ENCODE measurements at places on chromosomes 1 and 21.
A peak's percentile ranks its signal among the peaks of the same experiment; 100 is the strongest.

- DNase-seq, result no peak
Observed at GRCh38 chr1:245688536-245689453, 534.0 kb downstream of the KIF26B start.

DNA sequence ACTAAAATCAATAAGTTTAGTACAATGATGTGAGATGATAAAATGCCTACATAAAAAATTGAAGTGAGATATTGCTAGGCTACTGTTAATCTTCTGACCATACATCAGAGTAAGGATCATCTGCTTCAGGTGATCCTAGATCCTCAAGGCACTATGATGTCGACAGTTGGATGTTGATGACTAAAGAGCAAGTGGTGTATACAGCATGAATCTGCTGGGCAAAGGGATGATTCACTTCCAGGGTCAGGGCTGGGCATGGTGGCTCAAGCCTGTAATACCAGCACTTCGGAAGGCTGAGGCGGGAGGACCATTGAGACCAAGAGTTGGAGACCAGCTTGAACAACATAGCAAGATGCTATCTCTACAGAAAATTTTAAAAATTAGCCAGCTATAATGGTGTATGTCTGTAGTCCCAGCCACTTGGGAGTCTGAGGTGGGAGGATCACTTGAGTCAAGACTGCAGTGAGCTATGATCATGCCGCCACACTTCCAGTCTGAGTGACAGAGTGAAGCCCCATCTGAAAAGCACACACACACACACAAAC is 24.6 kb downstream of the NUF2 start:
- no peak for DNase-seq

DNA sequence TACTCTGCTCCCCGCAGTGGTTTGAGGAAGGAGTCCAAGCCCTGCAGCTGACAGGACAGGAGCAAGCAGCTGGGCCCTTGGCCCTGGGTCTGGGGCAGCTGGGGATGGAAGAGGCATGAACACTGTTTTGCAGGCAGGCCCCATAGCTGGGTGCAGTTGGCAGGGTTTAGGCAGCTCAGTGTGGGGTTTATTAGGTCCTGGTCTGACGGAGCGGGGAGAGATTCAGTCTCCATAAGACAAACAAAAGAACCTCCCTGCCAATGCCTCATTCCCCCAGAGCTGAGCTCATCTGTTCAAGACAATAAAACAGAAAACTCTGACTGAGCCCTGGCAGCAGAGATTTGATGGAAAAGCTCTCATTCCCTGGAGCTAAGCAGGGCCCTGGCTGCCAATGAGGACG is 37.3 kb downstream of the OLFML2B start:
- no peak for DNase-seq

DNA sequence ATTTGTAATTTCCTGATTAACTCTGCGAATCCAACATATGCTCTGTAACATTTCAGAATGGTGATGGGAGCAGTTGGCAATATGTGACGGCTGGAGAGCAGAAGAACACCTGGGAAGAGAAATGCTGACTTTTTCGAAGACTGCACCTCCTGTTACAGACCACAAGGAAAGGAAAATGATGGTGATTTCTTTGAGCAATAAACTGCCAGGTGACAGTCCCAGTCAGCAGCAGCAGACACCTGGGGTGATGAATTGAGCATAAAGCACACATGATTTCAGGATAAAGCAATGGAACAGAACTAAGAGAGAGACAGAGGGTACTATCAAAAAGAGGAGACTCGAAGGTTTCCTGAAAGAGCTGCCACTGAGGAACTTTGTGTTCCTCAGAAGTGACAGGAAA is 528.6 kb downstream of the NEGR1 start:
- DNase-seq, result no peak

GRCh38 chr1:13774121-13774520 is 74.1 kb downstream of the PRDM2 start:
- no peak for DNase-seq

DNA sequence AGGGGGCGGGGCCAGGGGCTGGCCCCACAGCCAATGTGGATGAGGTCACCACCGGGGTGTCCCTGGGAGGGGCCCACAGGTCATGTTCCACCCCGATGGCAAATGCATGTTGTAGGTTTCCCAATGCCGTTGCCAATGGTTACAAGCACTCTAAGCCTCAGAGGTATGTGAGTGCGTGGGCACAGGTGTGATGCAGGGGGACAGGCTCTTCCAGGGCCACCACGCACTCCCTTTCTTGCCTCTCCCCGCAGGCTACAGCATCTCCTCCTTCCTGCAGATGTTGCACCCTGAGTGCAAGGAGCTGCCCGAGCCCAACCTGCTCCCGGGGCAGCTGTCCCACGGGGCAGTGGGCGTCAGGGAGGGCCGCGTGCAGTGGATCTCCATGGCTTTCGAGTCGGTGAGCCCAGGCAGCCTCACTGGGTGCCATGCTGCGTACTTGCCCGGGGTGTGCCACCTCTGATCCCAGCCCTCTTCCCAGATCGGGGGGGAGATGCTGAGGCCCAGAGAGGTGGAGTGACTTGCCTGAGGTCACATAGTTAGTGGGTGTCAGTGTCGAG is 52.4 kb downstream of the DISP3 start:
- no peak for DNase-seq

GRCh38 chr1:37036667-37037053 is 2.3 kb upstream of the GRIK3 start:
- no peak for DNase-seq

GRCh38 chr1:245800901-245801605 is 646.3 kb downstream of the KIF26B start:
- no peak for DNase-seq

GRCh38 chr1:6145864-6146410 is 34.2 kb downstream of the CHD5 start:
- no peak for DNase-seq

GRCh38 chr1:61807606-61808140 is 65.4 kb downstream of the PATJ start:
- DNase-seq, result no peak

DNA sequence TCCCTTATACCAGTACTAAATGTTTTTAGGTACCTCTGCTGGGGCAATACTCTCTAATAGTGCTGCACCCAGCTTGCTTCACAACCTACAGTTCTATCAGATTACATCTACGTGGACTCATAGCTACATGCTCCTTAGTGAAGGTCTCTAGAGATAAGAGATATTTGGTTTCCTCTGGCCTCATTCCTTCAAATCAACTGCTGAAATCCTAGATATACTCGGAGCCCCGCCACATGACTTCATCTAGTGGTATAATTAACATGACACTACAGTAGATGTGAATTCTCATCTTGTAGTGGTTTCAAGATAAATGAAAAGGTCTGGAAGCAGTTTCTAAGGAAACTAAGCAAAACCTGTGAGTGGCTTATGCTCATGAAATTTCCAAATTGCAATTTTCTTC is 115.4 kb downstream of the SMYD2 start:
- no peak for DNase-seq

DNA sequence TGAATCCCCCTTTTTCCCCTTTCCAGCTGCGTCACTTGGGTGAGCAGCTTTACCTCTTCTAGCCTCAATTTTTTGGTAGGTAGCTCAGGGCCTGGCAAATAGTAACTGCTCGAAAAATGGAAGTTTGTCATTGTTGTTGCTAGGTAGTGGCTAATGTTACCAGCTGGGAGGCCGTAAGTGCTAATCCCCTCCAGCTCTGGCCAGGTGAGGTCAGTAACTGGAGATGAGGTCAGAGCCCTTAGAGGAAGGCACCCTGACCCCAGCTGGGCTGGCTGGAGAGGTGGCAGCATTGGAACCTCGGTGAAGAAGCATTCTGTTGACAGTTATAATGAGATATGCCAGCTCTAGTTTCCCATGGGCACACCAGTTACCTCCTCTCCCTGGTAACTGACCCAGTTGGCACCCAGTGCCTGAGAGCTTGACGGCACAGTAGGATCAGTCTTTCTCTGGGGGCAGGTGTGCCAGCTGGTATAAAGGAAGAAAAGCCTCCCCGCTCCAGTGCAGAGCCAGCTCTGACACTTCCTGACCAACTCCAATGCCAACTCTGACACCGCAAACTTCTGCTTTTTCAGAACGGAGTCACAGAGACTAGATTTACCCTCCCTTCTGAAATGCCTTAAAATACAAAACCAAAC is 35.0 kb upstream of the SLC2A1 start:
- DNase-seq, result no peak

- no peak for DNase-seq
Observed at GRCh38 chr1:195005338-195005737, 1602.9 kb downstream of the KCNT2 start.

DNA sequence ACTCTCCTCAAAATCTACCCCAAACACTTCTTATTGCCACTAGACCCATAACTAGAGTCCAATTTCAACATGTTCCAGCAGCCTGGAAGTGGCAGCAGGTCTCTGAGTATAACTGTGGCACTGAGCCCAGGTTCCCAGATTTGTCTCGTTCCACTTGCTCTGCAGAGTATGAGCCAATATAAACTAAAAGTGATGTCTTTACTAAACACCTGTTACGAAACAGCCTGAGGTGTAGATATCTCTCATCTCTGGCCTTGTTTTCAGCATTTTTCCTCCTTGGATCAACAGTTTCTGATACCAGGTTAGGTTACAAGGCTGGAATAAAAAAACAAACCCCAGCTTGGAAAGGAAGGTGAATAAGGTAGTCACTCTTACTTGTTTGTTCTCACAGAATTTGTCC is 25.2 kb upstream of the PRDX6 start:
- DNase-seq, result no peak

DNA sequence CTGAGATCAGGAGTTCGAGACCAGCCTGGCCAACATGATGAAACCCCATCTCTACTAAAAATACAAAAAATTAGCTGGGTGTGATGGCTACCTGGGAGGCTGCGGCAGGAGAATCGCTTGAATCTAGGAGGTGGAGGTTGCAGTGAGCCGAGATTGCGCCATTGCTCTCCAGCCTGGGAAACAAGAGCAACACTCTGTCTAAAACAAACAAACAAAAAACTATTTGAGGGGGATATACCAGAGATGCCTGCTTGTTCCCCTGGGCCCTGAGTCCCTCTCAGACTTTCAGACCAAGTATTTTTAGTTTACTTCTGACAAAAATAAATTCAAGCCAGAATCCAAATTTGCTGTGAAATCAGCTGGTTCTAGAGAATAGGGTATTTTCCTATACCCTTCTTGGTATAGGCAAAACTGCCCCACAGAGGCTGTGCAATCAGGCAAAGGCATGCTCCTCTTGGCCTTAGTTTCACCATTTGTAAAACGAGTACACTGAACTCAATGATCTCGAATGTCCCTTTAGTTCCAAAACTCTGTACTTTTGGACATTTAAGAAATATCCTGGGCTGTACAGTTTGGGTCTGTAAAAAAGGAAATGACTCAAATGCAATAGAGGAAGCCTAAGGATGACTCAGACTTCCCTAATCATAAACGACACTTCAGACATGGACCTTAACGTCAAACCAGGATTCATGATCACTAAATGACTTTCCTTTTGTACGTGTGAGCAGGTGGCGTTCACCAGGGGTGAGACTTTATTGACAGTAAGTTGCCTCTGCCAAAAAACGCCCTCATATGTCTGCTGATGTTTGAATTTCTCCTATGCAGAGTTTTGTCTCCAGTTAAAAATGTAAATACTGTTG is 16.1 kb downstream of the ENSA start:
- no peak for DNase-seq

GRCh38 chr1:154404984-154405746 is at the start of gene IL6R:
Gene IL6R (plus strand): TSS chr1:154405343. CDS start chr1:154405630, 287 bp downstream.
- peak; percentile 72 for DNase-seq

GRCh38 chr1:230807029-230807428 is 59.8 kb downstream of the CAPN9 start:
- DNase-seq, result no peak

DNA sequence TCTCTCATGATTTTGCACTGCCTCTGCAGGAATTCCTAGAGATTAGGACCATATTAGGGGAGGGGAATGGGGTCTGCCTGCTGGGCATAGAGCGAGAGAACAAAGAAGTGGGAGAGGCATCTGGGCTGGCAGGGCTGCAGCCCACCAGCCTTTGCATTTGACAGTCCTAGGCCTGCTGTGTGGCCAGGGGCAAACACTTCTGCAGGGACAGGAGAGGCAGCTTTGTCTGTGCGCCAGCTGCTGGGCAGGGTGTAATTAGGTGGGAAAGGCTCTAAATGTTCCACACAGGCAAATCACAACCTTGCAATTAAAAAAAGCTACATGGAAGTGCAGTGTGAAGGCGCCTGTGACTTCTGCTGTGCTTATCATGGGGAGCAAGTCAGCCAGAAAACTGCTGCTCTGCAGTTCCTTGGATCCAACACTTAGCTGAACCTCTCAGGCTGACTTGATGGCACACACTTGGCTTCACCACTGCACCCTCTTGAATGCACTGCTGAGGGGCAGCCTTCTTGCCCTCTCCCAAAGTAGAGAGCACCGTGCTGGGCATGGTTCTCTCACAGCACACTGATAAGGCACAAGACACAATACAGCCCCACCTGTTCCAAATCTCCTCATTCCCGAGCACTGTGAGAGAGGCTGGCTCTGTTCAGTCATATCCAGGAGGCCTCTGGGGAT is 73.6 kb upstream of the TLR5 start:
- no peak for DNase-seq

- DNase-seq, result no peak
Observed at GRCh38 chr1:8364528-8365442, 46.9 kb downstream of the SLC45A1 start.

GRCh38 chr1:119984771-119985170 is 84.7 kb downstream of the NOTCH2 start:
- no peak for DNase-seq

GRCh38 chr1:81439046-81439823 is 361.5 kb upstream of the ADGRL2 start:
- no peak for DNase-seq

DNA sequence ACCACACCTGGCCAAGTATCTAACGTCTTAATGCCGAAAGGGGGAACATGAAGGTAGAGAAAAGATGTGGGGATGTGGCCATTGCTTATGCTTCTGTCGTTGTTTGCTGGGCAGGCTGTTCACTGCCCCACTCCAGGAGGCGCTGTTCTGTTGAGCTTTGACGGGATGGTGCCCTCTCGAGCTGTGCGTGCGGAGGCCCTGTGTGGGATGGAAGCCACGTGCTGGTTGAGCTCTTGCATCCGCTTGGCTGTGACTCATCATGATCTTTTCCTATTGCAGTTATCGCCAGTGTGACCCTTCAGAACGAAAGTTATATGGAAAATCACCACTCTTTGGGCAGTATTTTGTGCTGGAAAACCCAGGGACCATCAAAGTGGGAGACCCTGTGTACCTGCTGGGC is 26.3 kb downstream of the MTARC1 start:
- DNase-seq, result no peak

DNA sequence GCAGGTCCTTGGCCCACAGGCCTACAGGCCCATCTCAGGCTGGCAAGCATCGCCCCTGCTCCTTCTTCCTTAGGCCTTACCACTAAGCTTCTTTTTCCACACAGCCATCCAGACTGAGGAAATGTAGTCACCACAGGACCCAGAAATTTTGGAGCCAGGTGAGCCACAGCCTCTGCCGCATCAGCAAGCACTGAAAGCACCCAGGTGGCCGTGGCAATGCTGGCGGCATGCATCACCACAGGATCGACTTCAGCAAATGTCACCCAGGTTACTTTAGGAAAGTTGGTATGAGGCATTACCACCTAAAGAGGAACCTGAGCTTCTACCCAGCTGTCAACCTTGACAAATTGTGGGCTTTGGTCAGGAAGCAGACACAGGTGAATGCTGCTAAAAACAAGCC is 11.6 kb downstream of the PIGM start:
- DNase-seq, result no peak
